ENCODE measurements at places on chromosomes 6 and 20. TPM values are rescaled to one million over a fixed set of nuclear protein-coding genes. Genes with fewer than 3 reads are reported as not detected.

Gene LY6G6D
- total RNA-seq, result not detected

Gene STX11
- not detected for total RNA-seq

Gene GMPR
- total RNA-seq, result 3.9 TPM

GRCh38 chr20:56202493-56203077 is 45.9 kb upstream of the MC3R start:
- no peaks in the 10 kb centered on the region for H3K27me3 ChIP-seq
- no peak overlapping the region for H3K27ac ChIP-seq

- H3K4me3 ChIP-seq, result no peak overlapping the region
- no peaks in the 10 kb centered on the region for H3K27me3 ChIP-seq
- H3K27ac ChIP-seq, result no peak overlapping the region
- DNase-seq, result no peak
- no peaks in the 10 kb centered on the region for H3K36me3 ChIP-seq
Observed at GRCh38 chr6:44856479-44856878, 469.0 kb downstream of the CDC5L start.

- H3K36me3 ChIP-seq, result peaks cover 8% of the 10 kb centered on the region
- no peak overlapping the region for H3K4me3 ChIP-seq
- H3K27ac ChIP-seq, result no peak overlapping the region
- H3K27me3 ChIP-seq, result peaks cover 13% of the 10 kb centered on the region
Observed at GRCh38 chr20:57564951-57565642, 4.2 kb downstream of the PCK1 start.

DNA sequence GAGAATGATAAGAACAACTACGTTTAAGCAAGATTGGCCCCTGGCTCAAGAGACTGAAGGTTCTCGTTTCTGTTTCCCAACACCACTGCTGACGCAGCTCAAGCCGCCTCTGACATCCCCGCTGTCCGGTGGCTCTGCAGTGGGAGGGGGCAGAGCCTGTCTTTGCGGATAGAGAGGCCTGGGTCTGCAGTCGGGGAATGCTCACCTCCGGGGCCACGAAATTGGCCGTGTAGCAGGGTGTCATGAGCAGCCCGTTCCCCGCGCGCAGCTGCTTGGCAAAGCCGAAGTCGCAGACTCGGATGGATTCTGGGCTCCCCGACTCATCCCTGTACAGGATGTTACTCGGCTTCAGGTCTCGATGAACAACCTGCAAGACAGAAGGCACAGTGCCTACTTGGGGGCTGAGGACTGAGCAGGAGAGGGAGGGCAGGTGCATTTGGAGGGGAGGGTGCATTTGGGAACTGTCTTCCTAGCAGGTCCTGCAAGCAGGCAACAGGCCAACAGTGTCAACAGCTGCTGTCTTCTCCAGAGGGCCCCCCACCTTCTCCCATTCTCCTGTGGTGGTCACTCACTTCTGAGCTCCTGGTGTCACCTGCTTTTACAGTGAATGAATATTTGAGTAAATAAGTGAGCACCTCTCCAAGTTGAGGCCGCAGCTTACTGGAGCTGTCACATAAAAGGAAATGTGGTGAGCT is 40.5 kb upstream of the MPC1 start:
- DNase-seq, result no peak
- no peak overlapping the region for H3K4me3 ChIP-seq
- peaks cover under 1% of the 10 kb centered on the region for H3K36me3 ChIP-seq
- no peak overlapping the region for H3K27ac ChIP-seq
- H3K4me1 ChIP-seq, result no peaks in the 10 kb centered on the region

DNA sequence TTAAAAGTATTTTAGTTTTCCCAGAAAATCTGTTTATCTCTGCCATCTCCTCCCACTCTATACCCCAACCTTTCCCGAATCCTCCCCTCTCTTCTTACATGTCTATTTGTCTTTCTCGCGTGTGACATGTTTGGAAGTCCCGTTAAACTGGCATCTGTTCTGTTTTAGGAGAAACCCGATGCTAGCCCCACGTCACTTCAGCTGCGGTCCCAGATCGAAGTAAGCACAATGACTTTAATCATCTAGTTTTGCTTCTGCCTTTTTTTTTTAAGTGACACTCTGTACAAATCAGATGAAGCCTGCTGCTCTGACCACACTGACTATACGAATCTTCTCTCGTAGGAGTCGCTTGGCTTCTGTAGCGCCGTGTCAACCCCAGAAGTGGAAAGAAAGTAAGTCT is 97.4 kb downstream of the SASH1 start:
- no peak overlapping the region for H3K4me3 ChIP-seq
- no peak for DNase-seq
- H3K36me3 ChIP-seq, result no peaks in the 10 kb centered on the region
- no peaks in the 10 kb centered on the region for H3K27me3 ChIP-seq

GRCh38 chr6:129845696-129846095 is 15.4 kb downstream of the TMEM244 start:
- no peaks in the 10 kb centered on the region for H3K27me3 ChIP-seq
- peaks cover 6% of the 10 kb centered on the region for H3K4me1 ChIP-seq
- no peaks in the 10 kb centered on the region for H3K36me3 ChIP-seq
- no peak overlapping the region for H3K4me3 ChIP-seq
- H3K27ac ChIP-seq, result no peak overlapping the region

DNA sequence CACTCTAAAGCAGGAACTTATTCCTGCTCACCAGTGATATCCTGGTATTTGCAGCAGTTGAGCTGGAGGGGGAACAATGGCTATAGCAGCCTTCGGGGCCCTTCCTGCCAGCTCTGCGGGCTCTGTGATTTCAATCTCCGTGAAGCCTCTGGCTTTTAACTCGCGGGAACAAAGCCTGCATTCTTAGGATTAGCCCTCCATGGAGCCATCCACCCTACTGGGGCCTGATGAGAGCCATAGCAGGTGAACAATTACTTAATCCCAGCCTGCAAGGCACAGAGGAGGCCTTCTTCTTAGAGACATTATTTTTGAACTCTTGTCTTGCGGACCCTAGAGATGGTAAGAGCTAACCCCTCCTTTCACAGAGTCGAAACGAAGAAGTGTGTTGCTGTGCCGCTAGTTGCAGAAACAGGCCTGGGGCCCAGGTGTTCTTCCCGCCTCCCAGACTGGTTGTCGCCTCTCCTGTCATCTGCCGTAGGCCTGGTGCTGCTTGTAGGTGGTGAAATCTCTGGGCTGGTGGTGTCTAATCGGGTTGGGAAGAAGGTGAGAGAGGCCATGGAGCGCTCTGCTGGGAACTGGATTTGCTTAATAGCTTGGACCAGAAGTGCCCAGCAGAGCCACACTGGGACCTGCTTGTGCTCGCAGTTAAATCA is 9.7 kb downstream of the GHRH start:
- no peaks in the 10 kb centered on the region for H3K4me1 ChIP-seq
- no peak overlapping the region for H3K27ac ChIP-seq
- H3K27me3 ChIP-seq, result peaks cover 31% of the 10 kb centered on the region
- no peak for DNase-seq

DNA sequence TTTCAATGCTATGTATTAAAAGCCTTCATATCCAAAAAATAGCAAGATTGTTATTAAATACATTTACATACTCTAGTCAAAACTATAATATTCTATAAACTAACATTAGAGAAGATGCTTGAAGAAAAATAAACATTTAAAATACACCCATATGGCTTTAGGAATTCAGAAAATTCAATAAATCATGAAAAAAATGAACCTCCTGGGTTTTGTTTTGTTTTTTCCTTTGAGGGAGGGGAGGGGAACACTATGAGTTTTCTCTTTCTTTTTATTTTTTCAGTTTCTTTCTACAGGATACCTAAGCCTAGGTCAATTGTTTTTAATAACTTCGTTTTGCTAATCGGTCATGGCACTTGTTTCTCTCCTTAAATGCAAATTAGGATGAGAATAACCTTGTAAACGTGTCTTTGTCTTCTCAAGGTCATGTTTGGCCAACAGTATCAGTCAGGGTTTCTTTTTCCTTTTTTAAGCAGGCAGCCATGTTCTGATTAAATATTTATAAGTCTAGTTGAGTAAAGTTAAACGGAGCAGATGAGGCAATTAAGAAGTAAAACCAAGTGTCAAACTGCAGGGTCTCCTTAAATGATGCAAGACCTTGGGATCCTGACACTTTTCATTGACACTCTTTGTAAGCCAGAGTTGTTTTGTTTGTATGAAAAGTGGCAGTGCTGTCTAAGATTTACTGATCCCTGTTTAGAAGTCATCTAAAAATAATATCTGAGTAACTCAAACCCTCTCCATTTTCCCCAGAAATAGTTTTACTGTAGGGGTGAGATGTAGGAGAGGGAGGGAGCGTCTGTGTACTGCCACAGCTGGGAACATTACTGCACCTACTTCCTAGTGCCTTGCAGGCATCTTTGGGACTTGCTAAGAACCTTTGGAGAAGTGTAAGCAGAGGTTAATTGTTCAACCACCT is 392.3 kb downstream of the PLCB1 start:
- no peak overlapping the region for H3K4me3 ChIP-seq
- H3K36me3 ChIP-seq, result no peaks in the 10 kb centered on the region
- DNase-seq, result no peak
- H3K27ac ChIP-seq, result no peak overlapping the region

- H3K27me3 ChIP-seq, result no peaks in the 10 kb centered on the region
- no peak overlapping the region for H3K4me3 ChIP-seq
- H3K36me3 ChIP-seq, result no peaks in the 10 kb centered on the region
- no peak for DNase-seq
- H3K27ac ChIP-seq, result no peak overlapping the region
Observed at GRCh38 chr6:145209272-145209671, 526.0 kb downstream of the EPM2A start.

GRCh38 chr6:151553416-151554165 is 59.8 kb downstream of the CCDC170 start:
- no peaks in the 10 kb centered on the region for H3K4me1 ChIP-seq
- no peaks in the 10 kb centered on the region for H3K27me3 ChIP-seq
- no peak for DNase-seq
- no peaks in the 10 kb centered on the region for H3K36me3 ChIP-seq
- no peak overlapping the region for H3K27ac ChIP-seq

GRCh38 chr6:99885051-99885450 is 109.0 kb downstream of the MCHR2 start:
- H3K36me3 ChIP-seq, result no peaks in the 10 kb centered on the region
- H3K4me3 ChIP-seq, result no peak overlapping the region
- H3K27ac ChIP-seq, result no peak overlapping the region

- H3K4me1 ChIP-seq, result no peaks in the 10 kb centered on the region
- H3K36me3 ChIP-seq, result no peaks in the 10 kb centered on the region
- H3K27ac ChIP-seq, result no peak overlapping the region
- DNase-seq, result no peak
- H3K27me3 ChIP-seq, result no peaks in the 10 kb centered on the region
Observed at GRCh38 chr6:62623846-62624532, 338.0 kb upstream of the KHDRBS2 start.

DNA sequence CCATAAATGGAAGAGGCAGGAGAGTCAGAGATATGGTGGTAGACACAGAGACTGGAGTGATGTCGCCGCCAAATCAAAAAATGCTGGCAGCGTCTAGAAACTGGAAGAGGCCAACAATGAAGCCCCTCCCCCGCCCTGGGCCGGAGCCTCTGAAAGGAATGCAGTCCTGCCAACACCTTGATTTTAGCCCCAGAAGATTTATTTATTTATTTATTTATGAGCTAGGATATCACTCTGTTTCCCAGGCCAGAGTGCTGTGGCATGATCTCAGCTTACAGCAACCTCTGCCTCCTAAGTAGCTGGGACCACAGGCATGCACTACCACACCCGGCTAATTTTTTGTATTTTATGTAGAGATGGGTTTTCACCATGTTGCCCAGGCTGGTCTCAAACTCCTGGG is 82.6 kb upstream of the CCDC167 start:
- peaks cover 8% of the 10 kb centered on the region for H3K4me1 ChIP-seq
- H3K27me3 ChIP-seq, result peaks cover 38% of the 10 kb centered on the region
- H3K36me3 ChIP-seq, result no peaks in the 10 kb centered on the region

DNA sequence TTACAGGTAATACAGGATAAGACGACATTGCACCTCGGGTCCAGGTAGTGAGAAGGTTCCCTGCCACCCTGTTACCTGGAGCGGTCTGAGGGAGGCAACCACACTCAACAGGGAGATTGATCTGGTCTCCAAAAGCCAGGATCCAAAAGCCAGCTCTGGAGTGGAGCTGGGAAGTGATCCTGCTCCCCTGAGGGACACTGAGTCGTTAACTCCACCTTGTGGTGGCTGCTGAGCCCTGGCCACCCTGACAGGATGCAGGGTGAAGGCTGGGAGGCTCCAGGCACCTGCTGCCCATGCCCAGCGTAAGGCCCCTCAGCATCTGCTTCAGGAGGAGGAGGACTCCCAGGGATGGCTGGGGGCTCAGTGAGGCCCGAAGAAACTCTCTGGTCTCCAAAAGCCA is 38.7 kb upstream of the SLC22A2 start:
- no peak overlapping the region for H3K27ac ChIP-seq
- H3K36me3 ChIP-seq, result peaks cover 9% of the 10 kb centered on the region
- peaks cover 44% of the 10 kb centered on the region for H3K4me1 ChIP-seq
- H3K4me3 ChIP-seq, result no peak overlapping the region

GRCh38 chr6:139115989-139116758 is 18.7 kb upstream of the HECA start:
- H3K4me3 ChIP-seq, result no peak overlapping the region
- no peak for DNase-seq
- no peak overlapping the region for H3K27ac ChIP-seq
- H3K27me3 ChIP-seq, result peaks cover 9% of the 10 kb centered on the region

DNA sequence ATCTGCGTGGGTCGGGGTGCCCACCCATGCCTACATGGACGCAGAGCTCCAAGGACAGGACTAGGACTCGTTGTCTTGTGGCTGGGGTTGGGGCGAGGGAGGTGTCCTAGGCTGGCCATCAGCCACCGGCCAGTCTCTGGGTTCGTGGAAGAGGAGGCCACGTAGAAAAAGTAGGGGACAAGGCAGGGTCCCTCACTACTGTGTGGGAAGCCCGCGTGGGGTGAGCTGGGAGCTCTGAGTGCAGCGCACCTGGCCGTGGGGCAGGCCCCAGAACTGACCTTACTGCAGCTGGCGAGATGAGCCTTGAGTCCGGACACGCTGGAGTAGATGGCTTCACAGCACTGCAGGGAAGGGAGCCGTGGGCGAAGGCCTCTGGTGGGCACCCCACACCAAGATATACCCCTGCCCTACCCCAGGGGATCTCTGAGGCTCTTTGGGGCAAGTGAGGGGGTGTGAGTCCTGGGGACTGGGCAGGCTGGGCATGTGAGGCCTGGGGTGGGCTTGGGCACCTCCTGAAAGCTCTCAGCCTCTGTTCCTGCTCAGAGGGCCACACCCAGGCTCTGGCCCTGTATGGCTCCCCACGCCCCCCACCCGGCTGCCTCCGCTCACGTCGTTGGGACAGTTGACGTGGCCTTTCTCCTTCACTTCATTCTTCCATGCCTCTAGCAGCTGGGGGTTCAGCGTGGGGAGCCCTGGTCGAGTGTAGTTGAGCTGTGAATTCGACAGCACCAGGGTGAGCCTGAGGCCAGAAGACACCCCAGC is 5.6 kb upstream of the UCKL1 start:
- no peak for DNase-seq
- no peaks in the 10 kb centered on the region for H3K27me3 ChIP-seq
- no peaks in the 10 kb centered on the region for H3K4me1 ChIP-seq

- H3K27ac ChIP-seq, result no peak overlapping the region
- no peak overlapping the region for H3K4me3 ChIP-seq
- peaks cover 7% of the 10 kb centered on the region for H3K4me1 ChIP-seq
- DNase-seq, result no peak
Observed at GRCh38 chr20:19672498-19672897, 85.6 kb upstream of the RIN2 start.
